ENCODE measurements at places on chromosomes 4 and X. TPM values are rescaled to one million over a fixed set of nuclear protein-coding genes. Genes with fewer than 3 reads are reported as not detected.

Gene RAB33A
- 0.42 TPM for total RNA-seq

Gene ADH1C
- not detected for total RNA-seq

Gene LPAR4
- total RNA-seq: not detected

Gene DUX4
- total RNA-seq: not detected

Gene PTPN13
- 0.37 TPM for total RNA-seq

Gene SULT1B1
- total RNA-seq: 12.6 TPM

Gene UFSP2
- total RNA-seq: 51.7 TPM

Gene TRPC3
- not detected for total RNA-seq

Gene HS3ST1
- total RNA-seq: 0.17 TPM

Gene RAB9B
- 0.56 TPM for total RNA-seq

Gene TMSB15A
- total RNA-seq: not detected

Gene HDX
- 6.8 TPM for total RNA-seq

Gene CPXCR1
- total RNA-seq: not detected

Gene GPR50
- total RNA-seq: not detected

Gene ZAR1
- not detected for total RNA-seq

Gene FRMPD4
- total RNA-seq: 0.05 TPM

Gene FGF2
- 41.6 TPM for total RNA-seq

Gene CXCL1
- total RNA-seq: 11.4 TPM

Gene FANCB
- 6.8 TPM for total RNA-seq

Gene ITM2A
- total RNA-seq: 39.5 TPM

Gene FGD1
- total RNA-seq: 2.4 TPM

Gene KLHL2
- total RNA-seq: 35.6 TPM

Gene NAA15
- 23.7 TPM for total RNA-seq

Data from dermis blood vessel endothelial cell (primary cell).